Placental pericyte (primary cell): ENCODE measurements at places on chromosomes 13 and 19. TPM values are rescaled to one million over a fixed set of nuclear protein-coding genes. Genes with fewer than 3 reads are reported as not detected.

The HSPB6 gene
- 11.6 and 22.3 TPM in 2 replicates for total RNA-seq

The ZNF780B gene
- 11.2 and 13.1 TPM in 2 replicates for total RNA-seq

The DIS3 gene
- total RNA-seq, result 29.3 and 39.4 TPM in 2 replicates

The FPR2 gene
- total RNA-seq, result not detected in 2 replicates

The SARS2 gene
- 22.5 and 29.3 TPM in 2 replicates for total RNA-seq

The XRCC1 gene
- total RNA-seq, result 14.9 and 58.7 TPM in 2 replicates

The ACER1 gene
- not detected in 2 replicates for total RNA-seq

The RDH13 gene
- total RNA-seq, result 4.4 and 9.2 TPM in 2 replicates

The ZNF787 gene
- total RNA-seq, result 17.5 and 37.5 TPM in 2 replicates

The LGALS7B gene
- total RNA-seq, result not detected in 2 replicates

The HSH2D gene
- not detected in 2 replicates for total RNA-seq

The LILRB2 gene
- not detected in 2 replicates for total RNA-seq

The TNFSF9 gene
- 0.29 TPM in 1 of 2 replicates, not detected in the other for total RNA-seq

The C3 gene
- 33.9 and 203 TPM in 2 replicates for total RNA-seq

The EPSTI1 gene
- total RNA-seq, result 2.6 and 4.2 TPM in 2 replicates
